Stimulated activated CD4-positive, alpha-beta T cell treated with anti-CD3 and anti-CD28 coated beads, Interleukin-15, amount 100 ng/mL, for 1 hour (primary cell): ENCODE measurements at places on chromosomes 7 and 10.

DNA sequence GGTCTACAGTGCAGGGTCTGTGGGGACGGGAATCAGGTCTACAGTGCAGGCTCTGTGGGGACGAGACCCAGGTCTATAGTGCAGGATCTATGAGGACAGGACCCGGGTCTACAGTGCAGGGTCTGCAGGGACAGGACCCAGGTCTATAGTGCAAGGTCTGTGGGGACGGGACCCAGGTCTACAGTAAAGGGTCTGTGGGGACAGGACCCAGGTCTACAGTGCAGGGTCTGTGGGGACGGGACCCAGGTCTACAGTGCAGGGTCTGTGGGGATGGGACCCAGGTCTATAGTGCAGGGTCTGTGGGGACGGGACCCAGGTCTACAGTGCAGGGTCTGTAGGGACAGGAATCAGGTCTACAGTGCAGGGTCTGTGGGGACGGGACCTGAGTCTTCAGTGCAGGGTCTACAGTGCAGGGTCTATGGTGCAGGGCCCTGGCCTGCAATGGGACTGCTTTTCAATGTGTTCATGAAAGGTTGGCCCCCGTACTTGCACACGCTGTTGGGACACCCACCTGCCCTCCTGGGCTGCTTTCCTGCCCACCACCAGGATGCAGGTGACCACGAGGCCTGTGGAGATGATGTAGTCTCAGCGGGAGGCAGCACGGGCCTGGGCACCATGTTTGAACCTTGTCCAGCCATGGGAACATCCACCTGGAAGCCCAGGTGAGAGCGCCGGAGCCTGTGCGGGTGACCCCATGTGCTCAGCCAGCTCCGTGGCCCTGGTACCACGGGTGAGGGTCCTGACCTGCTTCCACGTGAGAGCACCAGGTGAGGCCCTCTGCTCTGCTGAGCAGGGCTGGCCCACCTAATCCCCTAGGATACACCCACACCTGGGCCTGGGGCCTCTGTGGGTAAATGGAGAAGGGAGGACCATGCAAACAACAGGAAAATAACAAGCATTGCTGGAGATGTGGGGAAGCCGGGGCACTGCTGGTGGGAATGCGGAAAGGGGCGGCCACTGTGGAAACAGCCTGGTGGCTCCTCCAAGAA is 91.4 kb upstream of the DIP2C start:
- DNase-seq: no peak

GRCh38 chr10:104368381-104368780 is 14.7 kb downstream of the CFAP58 start:
- DNase-seq: no peak

DNA sequence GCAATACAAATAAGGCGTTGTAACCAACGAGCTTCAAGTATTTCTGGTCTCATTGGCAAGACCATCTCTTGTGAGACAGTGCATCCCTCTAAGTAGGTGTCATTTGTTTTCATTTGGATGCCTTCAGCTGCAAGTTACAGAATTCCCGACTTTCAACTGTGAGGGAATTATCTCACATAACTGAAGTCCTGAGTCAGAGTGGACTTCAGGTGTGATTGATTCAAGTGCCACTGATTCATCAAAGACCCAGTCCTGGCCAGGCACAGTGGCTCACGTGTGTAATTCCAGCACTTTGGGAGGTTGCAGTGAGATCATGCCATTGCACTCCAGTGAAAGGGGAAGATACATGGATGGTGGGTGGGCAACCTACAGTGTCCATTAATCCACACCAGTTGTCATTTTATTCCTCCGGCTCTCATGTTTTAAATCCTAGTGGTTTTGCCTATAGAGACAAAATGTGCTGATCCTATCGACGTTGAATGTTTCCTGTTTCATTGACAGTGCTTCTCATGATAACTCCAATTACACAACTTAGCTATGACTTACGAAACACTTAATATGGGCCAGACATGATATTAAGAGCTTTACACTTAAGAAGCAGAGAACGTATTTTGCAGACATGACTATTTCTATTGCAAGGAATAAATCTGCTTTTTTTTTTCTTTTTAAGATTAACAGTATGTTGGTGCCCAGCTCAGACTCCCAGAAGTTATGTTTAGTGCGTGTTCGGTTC is 268.0 kb downstream of the FRMD4A start:
- no peak for DNase-seq

DNA sequence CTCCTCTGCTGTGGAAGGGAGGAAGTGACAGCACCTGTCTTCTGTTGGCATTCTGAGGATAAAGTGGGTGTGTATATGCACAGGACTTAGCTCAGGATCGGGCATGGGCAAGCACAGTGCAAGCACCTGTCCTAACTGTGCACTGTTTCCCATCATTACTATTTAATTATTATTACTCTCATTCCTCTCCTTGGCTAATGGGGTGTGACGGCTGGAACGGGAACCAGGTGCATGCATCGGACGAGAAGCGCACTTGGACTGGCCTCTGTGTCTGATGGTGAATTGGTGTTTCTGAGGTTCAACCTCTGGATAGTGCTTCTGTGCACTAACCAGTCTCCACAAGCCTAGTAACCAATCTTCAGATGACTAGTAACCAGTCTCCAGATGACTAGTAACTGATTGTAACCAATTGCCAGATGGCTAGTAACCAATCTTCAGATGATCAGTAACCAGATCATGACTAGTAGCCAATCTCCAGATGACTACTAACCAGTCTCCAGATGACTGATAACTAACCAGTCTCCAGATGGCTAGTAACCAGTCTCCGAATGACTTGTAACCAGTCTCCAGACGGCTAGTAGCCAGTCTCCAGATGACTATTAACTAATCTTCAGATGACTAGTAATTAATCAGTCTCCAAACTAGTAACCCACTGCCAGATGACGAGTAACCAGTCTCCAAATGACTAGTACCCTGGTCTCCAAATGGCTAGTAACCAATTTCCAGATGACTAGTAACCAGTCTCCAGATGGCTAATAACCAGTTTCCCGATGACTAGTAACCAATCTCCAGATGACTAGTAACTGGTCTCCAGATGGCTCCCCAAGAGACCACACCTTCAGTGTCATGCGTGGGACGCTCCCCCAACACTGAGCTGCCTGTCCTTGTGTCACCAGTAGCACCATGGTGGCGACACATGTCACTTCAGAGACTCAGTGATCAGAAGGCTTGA is 85.8 kb downstream of the PAXIP1 start:
- no peak for DNase-seq

GRCh38 chr7:46192271-46192670 is 271.2 kb upstream of the IGFBP3 start:
- DNase-seq: no peak

- DNase-seq: no peak
These were observed 2.9 kb downstream of the ELN start for GRCh38 chr7:74030861-74031260.

DNA sequence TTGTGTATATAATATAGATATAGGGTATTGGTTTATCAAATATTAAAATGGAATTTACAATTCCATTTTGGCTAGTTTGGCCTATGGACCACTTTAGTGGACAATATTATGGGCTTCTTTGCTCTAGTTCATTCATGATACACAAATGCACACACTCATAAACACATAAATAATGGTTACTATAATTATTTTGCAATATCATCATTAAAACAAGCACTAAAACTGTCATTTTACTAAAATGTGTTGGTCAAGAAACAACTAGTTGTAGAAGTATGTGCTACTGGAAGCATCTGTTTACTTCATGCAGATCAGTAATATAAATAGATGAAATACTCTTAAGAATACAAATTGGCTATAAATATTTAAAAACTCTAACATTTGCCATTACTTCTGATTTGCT is 1074.3 kb downstream of the KCNMA1 start:
- no peak for DNase-seq

GRCh38 chr10:103145860-103146466 is 47.1 kb downstream of the NT5C2 start:
- no peak for DNase-seq

GRCh38 chr7:34211018-34211417 is 305.7 kb downstream of the BMPER start:
- DNase-seq: no peak

DNA sequence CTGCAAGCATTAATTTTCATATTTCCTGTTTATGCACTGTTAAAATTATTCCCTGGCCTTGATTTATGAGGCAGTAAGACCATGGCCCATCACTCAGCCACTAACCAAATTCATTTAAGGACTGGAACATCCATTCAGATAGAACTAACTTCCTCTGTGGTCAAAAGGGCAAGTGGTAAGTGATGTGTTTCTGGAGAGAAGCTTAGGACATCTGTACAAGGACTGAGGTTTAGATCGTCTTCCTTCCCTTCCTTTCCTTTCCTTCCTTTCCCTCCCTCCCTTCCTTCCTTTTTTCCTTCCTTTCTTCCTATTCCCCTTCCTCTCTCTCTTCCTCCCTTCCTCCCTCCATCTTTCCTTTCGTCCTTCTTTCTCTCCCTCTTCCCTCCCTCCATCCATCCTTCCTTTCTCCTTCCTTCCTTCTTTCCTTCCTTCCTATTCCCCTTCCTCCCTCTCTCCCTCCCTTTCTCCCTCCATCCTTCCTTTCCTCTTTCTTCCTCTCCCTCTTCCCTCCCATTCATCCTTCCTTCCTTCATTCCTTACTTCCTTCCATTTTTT is 1019.4 kb downstream of the TYW1 start:
- no peak for DNase-seq

DNA sequence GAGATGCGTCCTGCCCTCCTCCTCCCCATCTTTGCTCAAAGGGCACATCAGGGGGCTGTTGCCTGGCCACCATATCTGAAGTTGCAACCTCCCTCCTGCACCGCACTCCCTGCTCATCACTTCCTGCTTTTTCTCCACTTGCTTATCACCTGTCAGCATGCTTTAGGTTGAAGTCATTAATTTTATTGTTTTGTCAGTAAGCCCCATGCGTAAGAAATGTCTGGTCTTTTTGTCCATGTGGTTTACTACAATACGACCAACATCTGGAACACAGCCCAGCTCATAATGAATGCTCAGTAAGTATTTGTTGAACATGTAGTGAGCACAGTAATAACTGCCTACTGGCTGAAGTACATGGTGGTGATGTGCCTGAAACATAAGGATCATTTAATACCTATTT is 71.6 kb upstream of the GJD4 start:
- DNase-seq: no peak

DNA sequence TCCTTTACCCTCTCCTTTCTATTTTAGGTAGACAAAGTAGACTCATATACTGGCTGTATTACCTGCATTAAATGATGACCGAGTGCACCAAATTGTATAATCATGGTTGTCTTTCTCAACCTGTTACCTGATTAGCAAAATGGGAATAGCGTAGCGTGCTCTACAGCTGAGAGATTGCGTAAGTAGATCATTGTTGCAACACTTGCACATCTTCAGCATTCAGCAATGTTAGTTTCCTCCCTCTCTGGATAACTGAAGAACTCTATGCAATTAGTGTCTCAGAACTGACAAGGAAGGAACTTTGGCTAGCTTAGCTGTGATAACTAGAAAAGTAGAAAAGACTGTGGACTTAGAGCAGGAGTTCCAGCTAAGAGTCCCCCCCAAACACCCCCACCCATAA is 787.4 kb downstream of the PHTF2 start:
- no peak for DNase-seq
